ENCODE measurements at places on chromosomes 6 and 20. TPM values are rescaled to one million over a fixed set of nuclear protein-coding genes. Genes with fewer than 3 reads are reported as not detected.
A peak's percentile ranks its signal among the peaks of the same experiment; 100 is the strongest.

DNA sequence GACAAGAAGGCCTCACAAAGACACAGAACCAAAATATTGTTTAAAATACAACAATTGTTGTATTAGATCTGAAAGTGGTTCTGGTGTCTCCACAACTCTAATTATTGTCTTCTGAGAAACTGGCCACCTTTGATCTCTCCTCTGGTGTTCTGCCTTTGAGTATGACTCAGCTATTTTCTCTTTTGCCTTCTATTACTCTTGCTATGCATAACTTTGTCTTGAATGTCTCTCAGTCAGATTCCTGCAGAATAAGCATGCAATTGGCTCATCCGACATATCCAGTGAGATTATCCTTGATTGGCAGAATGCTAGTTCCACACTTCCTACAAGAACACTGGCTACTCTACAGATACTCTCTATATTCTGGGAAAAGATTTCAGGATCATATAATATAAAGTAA is 14.3 kb upstream of the EPM2A start:
- no peak overlapping the region for H3K27ac ChIP-seq
- no peak overlapping the region for H3K4me3 ChIP-seq
- no peaks in the 10 kb centered on the region for H3K36me3 ChIP-seq
- no peaks in the 10 kb centered on the region for H3K4me1 ChIP-seq
- DNase-seq: no peak
- H3K27me3 ChIP-seq: no peaks in the 10 kb centered on the region

DNA sequence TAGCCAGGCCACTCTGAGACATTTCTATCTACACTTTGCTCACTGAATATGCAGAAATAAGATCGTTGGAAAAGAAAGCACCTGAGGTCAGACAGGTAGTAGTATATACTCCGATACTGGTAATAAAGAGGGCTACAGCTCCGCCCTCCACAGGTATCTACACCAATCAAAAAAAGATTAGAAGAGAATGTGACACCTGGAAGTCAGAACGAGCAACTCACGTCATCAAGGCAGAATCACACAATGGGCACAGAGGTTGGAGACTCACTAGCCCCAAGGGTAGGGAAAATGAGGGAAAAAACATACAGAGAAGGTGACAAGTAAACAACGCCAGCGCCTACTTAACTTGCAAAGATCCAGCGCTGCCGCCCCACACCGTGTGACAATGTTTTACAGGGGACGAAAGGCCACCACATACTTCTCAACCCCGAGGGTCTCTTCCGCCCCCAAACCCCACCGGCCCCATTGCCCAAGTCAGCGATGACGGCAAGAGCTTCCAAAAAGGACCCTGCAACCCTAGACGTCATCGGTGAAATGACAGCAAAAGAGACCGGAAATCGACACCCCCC is 653 bp downstream of the LMBRD1 start:
- peak overlapping the region; percentile 91 for H3K4me3 ChIP-seq
- H3K4me1 ChIP-seq: peaks cover 5% of the 10 kb centered on the region

DNA sequence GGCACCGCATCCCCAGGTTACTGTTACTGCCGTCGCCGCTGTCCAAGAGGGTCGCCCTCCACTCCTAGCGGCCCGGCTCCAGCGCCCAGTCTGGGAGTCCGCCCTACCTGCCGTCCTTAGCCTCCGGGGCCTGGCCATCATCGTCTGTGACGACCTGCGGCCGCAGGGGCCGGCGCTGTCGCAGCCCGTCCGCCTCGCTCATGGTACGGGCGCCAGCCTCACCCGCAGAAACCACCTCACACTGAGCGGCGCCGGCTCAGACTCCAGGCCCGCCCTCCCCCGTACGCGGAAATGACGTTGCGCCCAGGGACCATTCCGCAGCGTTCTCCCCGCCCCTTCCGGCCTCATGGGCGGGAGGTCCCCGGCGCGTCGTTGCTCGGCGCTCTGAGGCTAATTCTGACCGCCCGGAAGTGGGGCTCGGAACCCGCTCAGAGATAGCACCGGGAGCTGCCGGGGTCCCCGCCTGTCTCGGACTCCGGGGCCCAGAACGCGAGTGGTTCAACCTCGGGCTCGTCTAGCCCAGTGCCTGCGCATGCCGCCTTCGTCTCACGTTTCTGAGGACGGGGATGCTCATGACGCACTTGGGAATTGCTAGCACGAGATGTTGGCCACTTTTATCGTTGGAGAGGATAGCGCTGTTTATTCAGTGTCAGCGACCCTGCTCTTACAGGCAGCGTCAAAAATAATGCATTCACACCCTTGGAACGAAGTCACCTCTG is at the start of gene APMAP:
TSS of gene APMAP (minus strand) at position 265 of the 719 bp plus-strand sequence. CDS start at position 202, 63 bp downstream.
- no peaks in the 10 kb centered on the region for H3K4me1 ChIP-seq
- no peaks in the 10 kb centered on the region for H3K27me3 ChIP-seq
- peak within 1 kb of the TSS; percentile 97 for H3K27ac ChIP-seq
- H3K36me3 ChIP-seq: no peaks in the 10 kb centered on the region
- peak; percentile 99 for DNase-seq
- peak within 1 kb of the TSS; percentile 48 for H3K4me3 ChIP-seq

DNA sequence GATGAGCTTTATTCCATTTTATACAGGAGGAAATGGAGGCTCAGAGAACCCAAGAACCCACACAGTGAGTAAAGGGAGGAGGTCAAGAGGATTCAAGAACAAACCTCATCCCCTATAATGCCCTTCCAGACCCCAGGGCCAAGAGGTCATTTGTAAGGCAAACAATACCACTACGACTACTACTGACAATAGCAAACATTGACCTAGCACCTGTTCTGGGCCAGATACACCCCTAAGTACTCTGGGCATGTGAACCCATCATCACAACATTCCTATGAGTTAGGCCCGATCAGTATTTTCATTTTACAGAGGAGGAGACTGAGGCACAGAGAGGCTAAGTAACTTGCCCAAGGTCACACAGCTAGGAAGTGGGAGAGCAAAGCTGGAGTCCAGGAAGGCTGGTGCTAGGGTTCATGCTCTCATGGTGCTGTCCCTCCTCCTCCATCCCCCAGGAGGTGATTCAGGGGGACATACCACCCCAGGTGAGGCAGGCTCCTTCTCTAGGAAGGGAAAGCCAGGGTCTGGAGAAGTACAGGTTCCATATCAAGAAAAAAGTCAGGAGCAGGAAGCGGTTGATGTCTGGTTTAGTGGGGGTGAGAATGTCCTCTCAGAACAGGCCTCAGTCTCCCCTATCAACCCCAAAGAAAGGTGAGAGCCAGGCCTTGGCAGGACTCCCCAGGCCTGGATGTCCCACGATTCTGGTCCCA is 13.7 kb downstream of the SLC13A3 start:
- H3K4me1 ChIP-seq: no peaks in the 10 kb centered on the region
- H3K36me3 ChIP-seq: no peaks in the 10 kb centered on the region
- no peak for DNase-seq
- H3K27ac ChIP-seq: no peak overlapping the region

DNA sequence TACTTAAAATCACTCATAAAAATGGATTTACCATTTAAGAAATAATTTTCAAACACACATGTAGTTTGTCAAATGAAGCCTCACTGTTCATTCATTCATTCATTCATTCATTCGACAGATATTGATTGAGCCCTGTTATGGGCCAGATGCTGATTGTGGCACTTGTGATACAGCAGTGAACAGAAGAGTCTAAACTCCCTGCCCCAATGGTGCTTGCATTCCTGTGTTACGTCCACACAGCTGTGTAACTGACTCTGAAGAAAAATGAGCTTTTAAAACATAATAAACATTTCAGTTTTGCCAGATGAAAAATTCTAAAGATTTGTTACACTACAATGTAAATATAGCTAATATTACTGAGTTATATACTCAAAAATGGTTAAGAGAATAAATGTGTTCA is 46.2 kb downstream of the BACH2 start:
- H3K27me3 ChIP-seq: no peaks in the 10 kb centered on the region
- DNase-seq: no peak
- H3K36me3 ChIP-seq: peaks cover 5% of the 10 kb centered on the region
- no peaks in the 10 kb centered on the region for H3K4me1 ChIP-seq
- no peak overlapping the region for H3K4me3 ChIP-seq
- no peak overlapping the region for H3K27ac ChIP-seq

- H3K4me1 ChIP-seq: no peaks in the 10 kb centered on the region
- H3K27ac ChIP-seq: no peak overlapping the region
- H3K4me3 ChIP-seq: no peak overlapping the region
- no peaks in the 10 kb centered on the region for H3K27me3 ChIP-seq
- H3K36me3 ChIP-seq: no peaks in the 10 kb centered on the region
These were observed 14.1 kb upstream of the TRIM26 start for GRCh38 chr6:30227242-30227722.

DNA sequence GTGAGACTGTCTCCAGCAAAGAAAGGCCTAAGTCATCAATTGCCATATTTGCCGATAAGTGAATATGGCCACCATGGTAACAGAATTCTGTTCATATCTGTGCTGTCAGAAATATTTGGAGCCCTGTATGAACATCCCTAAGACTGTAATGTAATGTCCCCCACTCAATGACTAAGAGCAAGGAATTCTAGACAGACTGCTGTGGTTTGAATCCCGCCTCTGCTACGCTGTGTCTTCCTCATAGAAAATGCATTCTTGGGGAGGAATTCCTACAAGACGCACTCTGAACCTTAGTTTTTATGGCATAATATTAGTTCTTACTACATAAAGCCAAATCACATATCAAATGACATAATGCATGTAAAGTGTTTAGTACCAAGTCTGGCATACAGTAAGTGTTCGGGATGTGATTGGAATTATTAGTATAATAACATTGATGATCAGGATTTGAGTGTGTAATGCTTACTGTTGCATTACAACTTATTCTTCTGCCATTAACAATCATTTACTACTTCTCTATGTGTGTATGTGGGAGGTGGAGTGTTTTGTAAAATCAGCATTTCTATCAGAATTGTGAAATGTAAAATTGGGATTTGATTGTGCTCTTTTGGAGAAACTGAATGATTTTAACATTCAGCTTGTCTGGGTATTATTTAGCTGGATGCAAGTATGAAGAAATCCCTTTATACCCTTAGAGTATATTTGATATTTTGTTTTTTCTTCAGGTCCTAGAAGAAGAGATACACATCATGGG is 103.0 kb downstream of the OLIG3 start:
- H3K27ac ChIP-seq: no peak overlapping the region
- no peak overlapping the region for H3K4me3 ChIP-seq
- H3K36me3 ChIP-seq: no peaks in the 10 kb centered on the region
- no peaks in the 10 kb centered on the region for H3K4me1 ChIP-seq

Gene ZBTB22
- polyA plus RNA-seq: 6.4 TPM

Gene SLC17A3
- not detected for polyA plus RNA-seq

Gene PHF1
- polyA plus RNA-seq: 218 TPM
